ENCODE measurements at places on chromosomes 1 and 21.

GRCh38 chr1:224559981-224560728 is 56.0 kb upstream of the CNIH3 start:
- DNase-seq: no peak

DNA sequence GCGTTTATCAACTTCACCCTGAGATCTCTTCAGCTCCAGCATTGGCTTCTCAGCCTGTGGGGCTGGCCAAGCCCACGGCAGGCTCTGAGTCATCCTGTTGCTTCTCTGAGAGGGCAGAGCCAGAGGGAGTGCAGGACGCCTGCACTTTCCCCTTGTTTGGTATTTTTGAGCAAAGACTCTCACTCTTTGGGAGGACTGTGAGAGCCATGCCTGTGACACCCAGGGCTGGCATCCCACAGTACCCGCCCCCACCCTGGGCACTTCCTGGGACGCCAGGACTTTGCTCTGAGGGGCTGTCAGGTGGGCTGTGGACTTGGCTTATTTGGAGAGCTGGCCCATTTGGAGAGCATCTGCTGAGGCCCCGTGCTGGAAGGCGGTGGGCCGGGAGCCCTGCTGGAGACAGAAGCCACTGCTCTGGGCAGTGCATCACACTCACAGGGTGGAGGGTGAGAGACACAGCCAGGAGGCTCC is 37.4 kb downstream of the VANGL1 start:
- no peak for DNase-seq

GRCh38 chr1:101073836-101074235 is 48.3 kb upstream of the DPH5 start:
- no peak for DNase-seq

- DNase-seq: no peak
These were observed 84.1 kb upstream of the NEGR1 start for GRCh38 chr1:72366466-72366865.

DNA sequence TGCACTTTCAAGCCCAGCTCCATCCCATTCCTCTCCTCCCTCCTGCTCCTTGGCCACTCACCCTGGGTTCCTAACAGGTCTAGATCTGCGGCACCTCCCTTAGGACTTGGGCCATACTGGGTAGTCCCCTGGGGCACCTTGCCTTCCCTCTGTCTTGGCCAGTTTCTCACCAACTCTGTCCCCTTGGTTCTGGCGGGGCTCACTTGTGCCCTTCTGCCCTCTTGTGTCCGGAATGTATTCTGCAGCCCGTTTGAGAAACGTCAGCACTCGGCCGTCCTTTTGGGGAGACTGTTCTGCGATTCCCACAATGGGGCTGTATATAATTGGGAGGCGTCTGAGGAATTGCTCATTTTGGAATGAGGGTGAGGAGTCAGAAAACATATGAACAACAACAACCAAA is 162.4 kb downstream of the ZSCAN20 start:
- DNase-seq: peak; percentile 55

GRCh38 chr1:75791022-75791421 is 5.0 kb downstream of the RABGGTB start:
- DNase-seq: no peak

GRCh38 chr1:90795431-90795830 is 78.3 kb upstream of the BARHL2 start:
- DNase-seq: no peak

DNA sequence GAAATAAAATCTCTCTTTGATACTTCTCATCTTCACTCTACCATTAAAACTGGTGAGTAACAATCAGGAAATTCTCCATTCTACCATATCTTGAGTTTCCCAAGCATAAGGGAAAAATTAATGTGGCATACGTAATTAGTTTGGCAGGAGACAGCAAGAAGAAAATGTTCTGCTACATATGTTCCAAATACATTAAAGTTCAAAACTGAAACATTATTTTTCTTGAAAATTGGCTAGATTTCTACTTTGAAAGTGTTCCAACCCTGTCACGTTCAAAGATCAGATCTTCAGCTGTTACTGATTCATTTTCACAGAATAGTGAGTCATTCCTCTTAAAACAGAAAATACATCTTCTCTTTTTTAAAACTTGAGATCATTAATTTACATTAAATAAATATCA is 48.5 kb downstream of the PIGK start:
- no peak for DNase-seq

- no peak for DNase-seq
These were observed 53.0 kb downstream of the OLFML2B start for GRCh38 chr1:161970633-161971032.

- no peak for DNase-seq
These were observed 183.0 kb downstream of the CYYR1 start for GRCh38 chr21:26389971-26390641.

DNA sequence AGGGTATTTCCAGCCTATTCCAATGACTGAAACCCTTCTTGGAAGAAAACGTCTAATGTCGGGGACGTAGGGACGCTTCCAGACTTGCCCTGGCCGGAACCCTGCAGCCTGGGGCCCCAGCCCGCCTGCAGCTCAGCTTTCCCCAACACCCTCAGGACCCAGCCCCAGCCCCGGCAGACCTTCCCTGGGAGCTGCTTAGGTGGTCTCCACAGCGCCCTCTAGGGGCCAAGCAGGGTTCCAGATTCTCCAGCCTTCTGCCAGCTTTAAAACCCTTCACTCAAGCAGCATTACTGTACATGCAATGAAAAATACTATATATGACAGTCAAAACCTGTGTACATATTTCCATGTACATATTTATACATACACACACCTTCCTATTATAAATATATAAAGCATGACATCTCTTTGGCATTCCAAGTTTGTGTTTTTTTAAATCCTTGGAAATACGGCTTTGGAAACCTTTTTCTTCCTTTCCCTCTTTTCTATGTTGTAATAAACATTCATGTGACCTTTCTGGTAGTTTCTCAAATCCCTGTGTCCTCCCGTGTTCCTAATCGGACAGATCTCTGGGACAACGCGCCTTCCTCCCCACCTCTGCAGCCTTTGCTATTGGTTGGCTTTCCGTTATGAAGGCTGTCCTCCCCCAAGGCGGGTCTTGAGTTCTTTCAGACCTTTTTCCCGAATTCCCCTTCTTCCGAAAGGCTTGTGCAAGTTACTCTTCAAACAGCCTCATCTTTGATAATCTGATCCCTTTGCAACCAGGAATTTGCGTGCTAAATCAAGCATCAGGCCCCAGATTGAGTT is 60.3 kb downstream of the STUM start:
- peak; percentile 63 for DNase-seq

DNA sequence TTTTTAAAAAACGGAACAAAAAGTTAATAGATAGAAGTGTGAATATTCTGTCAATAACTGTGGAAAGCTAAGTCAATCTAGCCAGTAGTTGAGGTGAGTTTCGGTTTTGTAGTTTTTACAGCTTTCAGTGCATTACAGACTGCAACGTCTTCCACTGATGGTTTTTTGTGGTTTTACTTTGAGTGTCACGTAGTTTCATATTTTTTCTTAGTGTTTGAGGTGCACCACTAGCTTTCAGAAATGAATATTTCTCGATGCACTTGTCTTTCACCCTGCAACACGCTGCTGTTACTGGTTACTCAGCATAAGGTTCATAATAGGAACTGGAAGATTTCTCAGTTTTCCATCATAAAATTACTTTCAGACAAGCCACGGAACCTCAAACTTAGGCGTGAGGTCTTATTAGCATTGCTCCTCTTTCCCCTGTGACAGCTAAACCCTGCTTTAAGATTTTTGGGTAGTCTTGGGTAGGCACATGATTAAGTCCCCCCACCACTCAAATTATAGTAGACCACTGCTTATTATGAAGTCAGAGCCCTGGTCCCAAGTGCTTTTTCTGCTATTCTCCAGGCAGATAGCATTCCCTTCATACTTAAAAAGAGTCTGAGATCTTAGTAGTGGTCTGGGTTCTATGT is 1412.7 kb downstream of the KCNT2 start:
- no peak for DNase-seq

DNA sequence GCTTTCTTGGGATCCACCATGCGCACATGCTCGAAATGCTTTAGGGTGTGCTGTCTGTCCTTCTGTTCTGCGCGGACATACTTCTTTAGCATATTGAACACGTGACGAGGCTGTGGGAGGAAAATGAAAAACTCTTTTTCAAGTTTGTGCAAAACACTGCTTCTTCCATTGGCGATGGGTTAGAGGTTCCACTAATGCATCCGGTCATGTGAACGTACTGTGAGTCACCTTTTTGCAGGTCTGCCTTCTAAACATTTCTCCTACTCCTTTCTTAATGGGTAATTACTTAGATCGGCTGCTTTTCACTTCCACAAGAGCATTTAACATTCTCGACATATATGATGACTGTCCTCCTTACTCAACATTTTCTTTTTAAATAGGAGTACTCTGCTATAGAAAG is 214.9 kb downstream of the APP start:
- DNase-seq: no peak

GRCh38 chr1:156897078-156897825 is 3.7 kb downstream of the PEAR1 start:
- no peak for DNase-seq

DNA sequence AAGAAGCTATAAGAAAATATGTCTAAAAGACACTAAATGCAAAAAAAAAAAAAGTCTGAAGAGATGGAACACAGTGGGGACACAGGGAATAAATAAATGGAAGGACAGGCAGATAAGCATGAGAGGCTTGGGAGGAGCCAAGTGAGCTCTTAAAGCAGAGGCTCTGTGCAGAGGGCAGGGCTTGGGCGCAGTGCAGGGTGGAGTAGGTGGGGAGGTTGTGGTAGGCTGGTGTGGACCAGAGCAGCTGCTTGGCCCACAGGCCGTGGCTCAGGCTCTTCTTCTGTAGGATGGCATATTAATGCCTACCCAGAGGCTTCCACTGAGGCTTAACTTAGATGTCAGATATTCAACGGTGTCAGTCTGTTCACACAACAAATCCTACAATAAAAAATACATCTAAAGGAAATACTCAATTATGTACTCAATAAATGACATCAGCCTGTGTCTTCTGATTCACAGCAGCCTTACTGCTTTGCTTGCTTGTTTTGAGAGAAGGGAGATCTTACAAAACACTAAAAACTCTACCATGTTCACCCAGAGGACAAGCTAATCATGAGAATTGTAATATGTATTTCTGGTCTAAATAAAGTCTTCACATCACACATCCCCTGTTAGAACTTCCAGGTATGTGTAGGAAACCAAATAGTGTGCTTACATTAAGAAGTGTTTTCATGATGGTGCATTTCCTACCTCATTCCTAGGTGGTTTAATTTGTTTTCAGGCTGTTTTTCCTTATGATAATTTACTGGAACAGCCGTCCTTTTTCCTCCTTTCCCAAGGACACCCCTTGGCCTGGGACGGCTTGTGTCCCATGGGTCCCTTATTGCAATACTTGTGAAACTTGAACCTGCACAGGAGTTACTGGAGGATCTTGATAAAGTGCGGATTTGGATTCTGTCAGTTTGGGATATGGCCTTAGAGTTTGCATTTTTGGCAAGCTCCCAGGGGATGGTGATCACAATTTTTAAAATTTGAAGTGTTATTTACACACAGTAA is 24.9 kb downstream of the DIP2A start:
- no peak for DNase-seq

DNA sequence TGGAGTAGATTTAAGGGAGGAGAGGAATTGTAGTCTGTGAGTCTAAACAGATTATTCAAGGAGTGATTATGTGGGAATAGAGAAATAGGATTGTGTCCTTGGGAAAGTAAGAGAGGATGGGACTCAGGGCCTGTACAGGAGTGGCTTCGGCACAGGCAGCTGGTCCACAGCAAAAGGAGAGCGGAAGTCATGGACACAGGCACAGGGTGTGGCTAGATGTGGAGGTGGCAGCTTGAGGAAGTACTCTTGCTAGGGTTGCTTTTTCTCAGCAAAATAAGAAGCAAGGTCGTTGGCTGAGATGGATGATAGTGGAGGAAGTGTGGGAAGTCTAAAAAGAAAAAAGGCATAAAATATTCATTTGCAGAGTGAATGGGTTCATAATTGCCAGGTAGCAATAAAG is 18.5 kb upstream of the ZNF648 start:
- DNase-seq: no peak

GRCh38 chr1:76501586-76502219 is 365.6 kb upstream of the ST6GALNAC5 start:
- DNase-seq: peak; percentile 47

DNA sequence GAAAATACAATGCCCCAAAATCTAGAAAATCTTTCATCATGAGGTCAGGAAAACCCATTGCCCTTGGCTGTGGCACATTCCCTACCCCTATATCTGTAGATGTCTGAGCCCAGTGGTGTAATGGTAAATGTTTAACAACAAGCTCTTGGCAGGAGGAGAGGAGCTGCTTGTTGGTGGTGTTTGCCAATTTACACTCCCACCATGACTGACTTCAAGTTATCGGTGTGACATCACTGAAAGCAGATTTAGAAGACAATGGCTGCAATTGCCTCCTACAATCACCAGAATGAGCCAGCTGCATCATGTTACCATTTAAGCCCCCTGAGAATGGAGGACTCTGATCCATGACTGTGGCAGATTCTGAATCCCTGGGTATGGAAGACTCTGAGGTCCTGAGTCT is 70.9 kb downstream of the SDC3 start:
- no peak for DNase-seq

GRCh38 chr1:241265428-241265827 is 91.6 kb downstream of the RGS7 start:
- DNase-seq: no peak

- no peak for DNase-seq
These were observed 15.0 kb downstream of the NFIA start for GRCh38 chr1:61097317-61097716.

GRCh38 chr1:117512728-117513321 is 93.0 kb upstream of the TENT5C start:
- DNase-seq: no peak

DNA sequence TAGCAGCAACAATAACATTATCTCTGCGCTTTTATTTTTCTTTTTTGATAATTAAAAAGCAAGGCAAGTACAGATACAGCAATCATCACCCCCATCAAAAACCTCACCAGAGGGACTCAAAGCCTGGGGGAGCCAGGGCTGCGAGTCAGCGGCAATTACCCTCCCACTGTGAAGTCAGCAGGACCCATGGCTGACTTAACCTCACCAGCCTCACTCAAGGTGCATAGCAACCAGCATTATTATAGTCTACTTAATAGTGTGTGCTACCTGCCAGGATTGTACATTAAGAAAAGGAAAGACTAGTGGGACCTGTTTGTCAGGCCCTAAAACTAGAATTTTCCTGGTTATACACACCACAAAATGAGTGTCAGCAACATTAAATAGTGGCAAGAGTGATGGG is 28.9 kb upstream of the SERBP1 start:
- no peak for DNase-seq

DNA sequence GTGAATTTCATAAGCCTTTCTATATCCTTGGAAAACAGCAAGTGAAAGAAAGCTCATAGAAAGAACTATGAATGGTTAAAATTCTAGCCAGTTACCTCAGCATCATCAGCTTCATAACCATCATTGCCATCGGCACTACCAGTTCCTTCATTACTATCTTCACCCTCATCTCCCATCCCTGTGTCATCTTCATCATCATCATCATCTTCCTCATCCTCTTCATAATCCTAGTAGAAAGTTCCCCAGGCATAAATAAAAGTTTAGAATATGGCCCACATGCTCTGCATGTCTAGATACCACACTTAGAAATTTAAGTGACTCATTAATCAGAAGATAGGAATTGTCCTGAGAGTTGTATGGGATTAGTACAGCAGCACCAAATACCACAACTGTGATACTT is 49.0 kb downstream of the TPR start:
- no peak for DNase-seq

All from iPS DF 6.9 (cell line).